Hypothalamus (tissue), 51 donors: ENCODE measurements at places on chromosomes 2 and 18.

GRCh38 chr18:67977067-67977616 is 460.6 kb upstream of the DSEL start:
- DNase-seq, result no peak

- DNase-seq, result no peak
These were observed 287.1 kb upstream of the ID2 start for GRCh38 chr2:8394569-8395359.

- no peak for DNase-seq
These were observed 611.7 kb downstream of the TSN start for GRCh38 chr2:122366969-122367645.

GRCh38 chr2:158845859-158846258 is 50.7 kb downstream of the DAPL1 start:
- no peak for DNase-seq

GRCh38 chr2:99748344-99748743 is 258.5 kb upstream of the REV1 start:
- DNase-seq, result no peak

GRCh38 chr2:144629935-144630334 is 110.0 kb upstream of the ZEB2 start:
- no peak for DNase-seq

- no peak for DNase-seq
These were observed 37.7 kb upstream of the INHBB start for GRCh38 chr2:120308038-120308910.

- no peak for DNase-seq
These were observed 25.1 kb downstream of the DNPEP start for GRCh38 chr2:219362524-219363164.

DNA sequence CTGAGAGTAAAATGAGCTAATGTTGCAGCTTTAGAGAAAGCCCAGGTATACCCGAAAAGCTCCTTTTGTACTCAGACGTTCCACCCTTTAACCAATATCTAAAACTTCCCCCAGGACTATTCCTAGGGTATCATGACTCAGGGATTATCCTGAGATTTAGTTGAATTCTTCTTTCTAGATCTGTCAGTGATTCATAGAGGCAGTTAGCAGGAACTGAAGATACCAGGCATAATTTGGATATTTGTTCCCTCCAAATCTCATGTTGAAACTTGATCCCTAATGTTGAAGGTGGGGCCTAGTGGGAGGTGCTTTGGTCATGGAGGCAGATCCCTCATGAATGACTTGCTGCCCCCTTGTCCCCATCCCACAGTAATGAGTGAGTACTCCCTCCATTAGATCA is 161.2 kb upstream of the LRP1B start:
- DNase-seq, result no peak

DNA sequence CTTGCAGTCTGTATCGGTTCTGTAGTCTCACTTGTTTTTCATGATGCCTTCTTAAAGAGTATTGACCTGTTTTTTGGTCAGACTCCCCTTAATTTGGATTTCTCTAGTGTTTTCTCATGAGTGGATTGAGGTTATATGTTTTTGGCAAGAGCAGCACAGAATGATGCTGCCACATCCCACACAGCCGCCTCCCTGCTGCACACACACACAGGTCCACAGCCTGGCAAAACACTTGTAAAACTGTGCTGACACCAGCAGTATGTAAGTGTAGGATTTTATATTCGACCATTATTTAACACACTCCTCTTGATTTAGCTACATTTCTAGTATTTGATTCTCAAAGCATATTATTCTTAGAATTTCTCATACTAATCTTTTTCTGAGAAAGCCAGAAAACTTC is 68.1 kb downstream of the ITGB1BP1 start:
- no peak for DNase-seq

DNA sequence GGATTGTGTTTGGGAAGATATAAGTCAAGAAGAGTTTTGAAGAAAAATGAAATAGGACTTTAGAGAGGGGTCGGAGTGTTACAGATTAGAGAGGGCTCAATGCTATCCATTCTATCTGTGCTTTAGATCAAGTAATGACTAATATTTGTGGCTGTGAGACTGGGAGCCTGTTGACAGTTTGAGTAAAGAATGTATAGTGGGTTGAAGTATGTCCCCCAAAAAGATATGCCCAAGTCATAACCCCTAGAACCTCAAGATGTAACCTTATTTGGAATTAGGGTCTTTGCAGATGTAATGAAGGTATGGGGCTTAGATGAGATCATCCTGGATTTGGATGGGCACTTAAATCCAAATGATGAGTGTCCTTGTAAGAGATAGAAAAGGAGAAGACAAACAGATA is 55.3 kb upstream of the SERPINE2 start:
- DNase-seq, result no peak

DNA sequence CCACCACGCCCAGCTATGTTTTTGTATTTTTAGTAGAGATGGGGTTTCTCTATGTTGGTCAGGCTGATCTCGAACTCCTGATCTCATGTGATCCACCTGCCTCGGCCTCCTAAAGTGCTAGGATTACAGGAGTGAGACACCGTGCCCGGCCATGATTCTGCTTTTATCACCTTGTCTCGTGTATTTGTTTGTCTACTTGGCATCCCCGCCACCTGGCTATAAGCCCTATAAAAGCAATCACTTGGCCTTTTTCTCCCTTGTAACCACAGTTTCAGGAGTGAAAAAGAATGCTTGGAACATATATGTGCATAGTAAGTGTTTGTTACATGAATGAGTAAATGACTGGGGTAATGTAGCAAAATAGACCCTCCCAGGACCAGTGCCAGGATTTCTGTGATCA is 77.5 kb upstream of the PAPOLG start:
- no peak for DNase-seq

DNA sequence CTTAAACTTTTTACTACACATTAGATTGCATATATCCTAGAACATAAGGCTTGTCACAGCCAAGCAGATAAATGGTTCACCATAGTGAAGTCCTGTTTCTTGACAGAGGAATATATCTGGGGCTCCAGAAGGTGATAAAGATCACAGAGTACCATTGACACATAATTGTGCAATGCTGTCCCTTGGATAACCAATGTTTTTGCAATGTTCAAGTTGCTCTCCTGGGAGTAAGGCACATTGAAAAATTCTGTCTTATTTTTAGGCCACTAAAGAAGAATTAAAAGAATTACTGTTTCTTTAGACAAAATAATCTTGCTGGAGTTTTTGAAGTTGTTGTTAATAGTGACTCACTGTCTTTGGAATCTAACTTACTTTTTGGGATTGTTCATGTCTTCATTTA is 1132.8 kb downstream of the LRP1B start:
- DNase-seq, result no peak

GRCh38 chr2:184599872-184600222 is 1.5 kb downstream of the ZNF804A start:
- no peak for DNase-seq

DNA sequence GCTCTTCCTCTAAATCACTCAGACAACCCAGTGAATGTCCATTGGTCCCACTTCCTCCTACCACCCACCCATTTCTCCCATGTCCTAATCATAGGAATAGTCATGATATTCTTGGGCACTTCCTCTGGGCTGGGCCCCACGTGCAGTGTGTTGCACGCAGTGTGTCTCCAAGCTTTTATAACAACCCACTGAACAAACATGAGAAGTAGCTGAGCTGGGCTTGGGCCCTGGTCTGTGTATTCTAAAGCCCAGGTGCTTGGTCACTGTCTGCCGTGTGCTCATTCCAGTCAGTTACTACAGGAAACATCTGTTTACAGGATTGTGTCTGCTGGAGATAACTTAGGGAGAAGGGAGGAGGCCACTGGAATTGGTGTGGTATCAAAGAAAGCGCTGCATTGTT is 64.2 kb upstream of the THOC1 start:
- DNase-seq, result no peak

GRCh38 chr2:121479882-121480522 is 50.7 kb upstream of the RNU4ATAC start:
- no peak for DNase-seq

- no peak for DNase-seq
These were observed 13.8 kb upstream of the CXCR1 start for GRCh38 chr2:218180467-218181114.

- DNase-seq, result no peak
These were observed 66.8 kb upstream of the STK39 start for GRCh38 chr2:168314236-168314635.

DNA sequence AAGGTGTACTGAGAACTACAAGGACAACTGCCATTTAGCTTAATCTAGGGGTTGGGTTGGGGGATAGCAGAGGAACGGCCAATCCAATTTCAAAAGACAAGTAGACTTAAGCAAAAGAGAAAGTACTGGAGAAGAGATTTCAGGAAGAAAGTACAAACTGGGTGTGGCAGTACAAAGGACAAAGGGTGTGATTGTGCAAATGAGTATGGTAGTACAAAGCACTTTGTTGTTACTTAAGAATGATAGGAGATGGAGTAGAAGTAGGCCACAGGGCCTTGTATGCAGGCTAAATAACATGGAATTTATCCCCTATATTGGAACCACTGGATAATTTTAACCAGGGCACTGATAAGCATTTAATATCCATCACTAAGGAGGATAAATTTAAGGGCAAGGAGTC is 4.7 kb upstream of the ORC2 start:
- no peak for DNase-seq

- DNase-seq, result no peak
These were observed 49.7 kb downstream of the SPHKAP start for GRCh38 chr2:228131833-228132232.

GRCh38 chr2:25381502-25381901 is 39.8 kb upstream of the DNMT3A start:
- DNase-seq, result no peak

GRCh38 chr18:355678-356077 is 87.8 kb upstream of the THOC1 start:
- no peak for DNase-seq

DNA sequence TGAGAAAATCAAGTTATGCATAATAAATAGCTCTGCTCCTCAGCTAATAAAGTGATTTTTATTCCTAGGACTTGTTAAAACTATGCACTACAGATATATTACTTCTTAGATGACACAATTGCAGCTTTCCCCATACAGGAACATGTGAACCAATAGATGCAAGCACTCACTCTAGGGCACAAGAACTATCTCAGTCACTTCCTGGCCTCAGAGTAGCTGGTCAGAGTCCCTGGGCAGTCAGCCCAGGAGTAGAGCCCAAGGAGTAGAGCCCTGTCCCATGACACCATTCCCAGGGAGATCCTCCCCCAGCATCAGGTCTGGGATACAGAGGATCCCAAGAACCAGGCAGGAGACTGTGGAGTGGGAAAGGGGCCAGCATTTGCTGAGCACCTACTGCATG is 2.7 kb downstream of the TNS1 start:
- DNase-seq, result no peak

DNA sequence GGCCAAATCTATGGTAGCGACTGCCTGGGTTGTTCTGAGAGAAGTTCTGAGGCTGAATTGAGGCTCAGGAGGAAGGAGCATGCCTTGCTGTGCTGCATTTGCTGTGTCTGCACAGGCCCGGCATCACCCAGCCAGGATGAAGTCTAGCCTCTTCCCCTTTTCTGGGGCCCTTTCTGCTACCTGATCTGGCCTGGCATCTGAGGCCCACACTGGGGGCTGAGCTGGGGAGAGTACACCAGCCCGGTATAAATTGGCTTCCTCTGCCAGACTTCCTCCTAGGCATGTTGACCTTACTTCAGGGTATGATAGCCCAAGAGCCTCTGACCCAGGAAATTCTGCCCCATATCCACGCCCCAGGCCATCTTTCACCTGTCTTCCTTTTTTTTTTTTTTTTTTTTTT is 30.0 kb downstream of the MRPL35 start:
- no peak for DNase-seq

GRCh38 chr2:163731735-163732134 is 4.1 kb downstream of the FIGN start:
- no peak for DNase-seq

DNA sequence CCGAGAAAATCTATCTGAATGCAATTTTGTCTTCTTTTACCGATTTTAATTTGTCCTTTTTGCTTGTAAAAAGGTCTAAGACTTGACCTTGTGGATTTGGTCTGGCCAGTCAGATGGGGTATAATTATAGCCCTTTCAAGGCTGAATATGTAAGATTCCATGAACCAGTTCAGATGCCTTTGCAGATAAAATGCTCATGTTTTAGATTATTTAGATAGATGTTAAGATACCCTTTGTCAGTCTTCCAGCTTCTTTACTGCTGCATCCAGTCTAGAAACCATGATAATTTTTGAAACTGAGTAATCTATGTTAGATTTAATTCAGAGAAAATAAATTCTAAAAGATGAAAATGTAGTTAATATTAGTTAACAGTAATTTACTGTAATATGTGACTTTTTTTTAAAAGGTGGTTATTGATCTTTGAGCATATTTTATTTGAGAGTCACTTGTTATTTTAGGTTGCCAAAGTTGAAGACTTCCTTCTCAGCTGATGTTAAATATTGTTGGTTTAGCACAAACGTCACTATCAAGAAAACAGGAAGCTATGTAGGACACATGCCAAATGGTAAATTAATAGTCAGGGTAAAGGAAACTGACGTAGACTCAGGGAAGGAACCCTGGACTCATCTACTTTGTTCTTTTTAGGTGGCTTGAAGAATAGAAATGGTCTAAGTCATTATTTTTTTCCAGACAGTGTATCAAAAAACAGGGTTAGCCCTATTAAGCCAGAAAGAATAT is 29.8 kb downstream of the BABAM2 start:
- DNase-seq, result no peak

DNA sequence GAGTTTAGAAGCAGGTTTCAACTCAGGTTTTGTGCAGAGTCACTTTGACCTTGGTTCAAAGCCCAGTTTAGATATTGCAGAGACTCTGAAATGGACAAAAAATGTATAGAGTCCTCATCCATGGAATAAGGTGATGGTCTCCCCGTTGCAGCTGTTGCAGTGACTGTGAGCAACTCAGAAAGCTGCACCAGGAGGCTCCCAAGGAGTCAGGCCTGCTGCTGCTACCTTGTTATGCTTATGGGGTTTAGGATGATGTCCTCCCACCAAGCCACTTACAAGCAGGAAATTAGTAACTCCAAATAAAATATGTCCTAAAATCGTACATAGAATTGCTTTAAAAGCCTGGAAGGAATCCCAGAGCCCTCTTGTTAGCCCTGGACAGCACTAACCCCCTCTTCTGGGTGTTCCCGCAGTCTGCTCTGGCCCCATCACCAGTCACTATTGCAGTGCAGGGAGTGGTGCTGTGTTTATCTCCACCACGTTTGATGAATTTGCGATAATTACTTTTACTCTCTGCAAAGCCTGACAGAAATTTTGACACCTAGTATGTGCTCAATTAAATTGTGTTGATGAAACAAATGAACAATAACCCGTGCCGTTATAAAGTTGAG is 189.0 kb downstream of the CNTNAP5 start:
- DNase-seq, result no peak

DNA sequence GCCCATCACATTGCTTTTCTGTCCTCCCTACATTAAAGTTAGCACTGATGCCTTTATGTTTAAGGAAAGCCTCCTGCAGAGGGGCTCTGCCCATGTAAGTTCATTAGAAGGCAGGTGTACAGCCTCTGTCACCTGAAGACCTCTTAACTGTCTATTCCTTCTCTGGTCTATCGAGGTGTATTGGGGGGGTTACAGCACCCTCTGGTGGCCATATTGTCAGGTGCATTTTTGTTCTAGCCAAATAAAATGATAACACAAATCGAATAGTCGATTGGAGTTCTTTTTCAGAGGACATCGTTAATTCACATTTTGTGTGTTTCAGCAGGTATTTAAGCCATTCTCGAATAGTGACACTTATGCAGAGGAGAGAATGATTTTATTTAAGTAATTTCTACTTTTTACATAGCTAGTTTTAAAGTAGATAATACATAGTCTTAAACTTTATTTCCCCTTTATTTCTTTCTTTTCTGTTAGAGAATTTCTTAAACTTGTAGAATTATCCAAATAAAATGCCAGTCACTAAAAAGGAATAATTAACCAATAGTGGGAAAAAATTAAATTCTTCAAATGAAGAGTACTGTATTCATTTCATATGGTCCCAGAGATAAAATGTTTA is 136.8 kb downstream of the NEDD4L start:
- peak; percentile 44 for DNase-seq

- no peak for DNase-seq
These were observed 63.0 kb downstream of the REEP1 start for GRCh38 chr2:86274265-86274917.
